ENCODE measurements at places on chromosomes 2 and 18.

GRCh38 chr18:8253944-8254343 lies 355.3 kb upstream of the RAB12 start:
- no peak for DNase-seq

DNA sequence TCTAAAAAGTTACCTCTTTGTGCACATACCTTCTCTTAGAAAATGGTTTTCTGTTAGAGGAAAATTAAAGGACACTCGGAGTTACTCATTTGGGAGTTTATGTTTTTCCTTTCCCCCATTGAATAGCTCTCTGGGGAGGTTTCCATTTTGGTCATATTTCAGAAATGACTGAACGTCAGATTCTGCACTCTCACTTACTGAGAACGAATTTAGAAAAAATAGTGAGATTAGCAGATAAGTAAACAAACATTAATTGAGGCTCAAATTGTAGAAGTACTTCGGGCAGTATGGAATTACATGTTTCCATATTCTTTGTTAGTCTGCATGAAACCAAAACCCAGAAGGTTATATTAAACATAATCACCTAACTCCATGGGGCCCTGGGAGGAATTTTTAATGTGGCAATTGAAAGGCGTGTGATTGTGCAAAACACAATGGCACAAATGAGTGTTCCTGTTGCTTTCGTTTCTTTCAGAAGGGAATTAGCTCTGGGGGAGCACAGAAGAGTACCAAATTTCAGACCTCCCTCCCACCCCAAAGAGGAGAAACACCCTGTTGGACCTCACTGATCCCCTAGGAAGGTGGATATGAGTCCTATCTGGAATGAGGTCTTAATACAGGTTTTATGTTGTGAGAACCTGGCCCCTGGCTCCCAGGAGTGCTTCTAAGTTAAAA lies 212.3 kb downstream of the BCL2 start:
- DNase-seq: no peak

DNA sequence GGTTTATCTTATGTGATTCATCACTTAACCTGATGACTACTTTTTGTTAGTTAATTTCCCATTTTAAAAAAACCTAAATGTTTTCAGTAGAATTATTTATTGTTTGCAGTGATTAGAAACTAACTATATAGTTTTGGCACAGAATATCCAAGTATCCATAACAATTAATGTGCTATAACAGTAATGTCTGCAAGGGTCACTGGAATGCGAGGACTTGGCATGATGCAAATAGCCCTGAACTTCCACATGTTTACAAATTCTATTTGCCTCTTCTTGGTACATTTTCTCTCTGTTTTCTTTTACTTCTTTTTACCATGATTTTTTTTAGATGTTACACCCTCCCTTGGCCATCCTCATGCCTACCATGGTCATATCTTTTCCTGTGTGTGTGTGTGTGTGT lies 49.3 kb upstream of the GALNT3 start:
- DNase-seq: peak; percentile 97

GRCh38 chr2:217746808-217747207 lies 256.0 kb downstream of the TNS1 start:
- no peak for DNase-seq

DNA sequence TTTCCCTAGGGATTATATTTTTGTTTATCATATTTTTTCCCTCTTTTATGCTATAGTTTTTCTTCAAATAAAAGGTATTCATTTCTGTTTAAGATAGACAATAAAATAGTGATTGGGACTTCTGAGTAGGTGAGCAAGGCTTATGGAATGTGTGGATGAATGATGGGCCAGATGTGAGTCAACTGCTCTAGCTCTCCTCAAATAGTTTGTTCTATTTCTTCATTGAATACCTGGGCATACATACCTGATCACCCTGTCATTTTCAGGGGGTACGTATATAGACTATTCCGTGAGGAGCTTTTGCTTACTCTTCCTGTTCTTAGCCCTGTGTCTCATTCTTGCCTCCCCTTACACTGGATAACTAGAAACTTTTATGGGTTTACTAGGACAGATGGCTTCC lies 41.9 kb downstream of the BABAM2 start:
- no peak for DNase-seq

DNA sequence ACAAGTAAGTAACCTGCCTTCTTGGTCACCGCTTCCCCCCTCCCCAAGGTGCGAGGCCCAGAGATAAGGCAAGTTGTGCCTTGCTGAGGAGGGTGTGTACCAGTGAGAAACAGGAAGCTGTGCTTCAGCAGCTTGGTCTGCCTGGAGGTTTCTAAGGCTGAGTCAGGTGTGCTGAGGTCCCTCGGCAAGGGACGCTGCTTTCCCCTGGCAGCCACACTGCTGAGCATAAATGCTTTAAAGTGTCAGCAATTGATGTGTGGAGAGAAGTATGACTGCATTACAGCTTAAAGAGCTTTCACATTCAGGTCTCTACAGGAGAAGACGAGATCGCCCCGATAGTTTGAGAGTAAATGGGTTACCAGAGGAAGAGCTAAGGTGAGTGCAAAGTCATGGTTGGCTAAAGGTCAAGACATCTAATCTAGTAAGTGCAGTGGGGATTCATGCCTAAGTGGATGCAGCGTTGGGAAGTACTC lies 86.9 kb downstream of the LIMS1 start:
- DNase-seq: peak; percentile 56

DNA sequence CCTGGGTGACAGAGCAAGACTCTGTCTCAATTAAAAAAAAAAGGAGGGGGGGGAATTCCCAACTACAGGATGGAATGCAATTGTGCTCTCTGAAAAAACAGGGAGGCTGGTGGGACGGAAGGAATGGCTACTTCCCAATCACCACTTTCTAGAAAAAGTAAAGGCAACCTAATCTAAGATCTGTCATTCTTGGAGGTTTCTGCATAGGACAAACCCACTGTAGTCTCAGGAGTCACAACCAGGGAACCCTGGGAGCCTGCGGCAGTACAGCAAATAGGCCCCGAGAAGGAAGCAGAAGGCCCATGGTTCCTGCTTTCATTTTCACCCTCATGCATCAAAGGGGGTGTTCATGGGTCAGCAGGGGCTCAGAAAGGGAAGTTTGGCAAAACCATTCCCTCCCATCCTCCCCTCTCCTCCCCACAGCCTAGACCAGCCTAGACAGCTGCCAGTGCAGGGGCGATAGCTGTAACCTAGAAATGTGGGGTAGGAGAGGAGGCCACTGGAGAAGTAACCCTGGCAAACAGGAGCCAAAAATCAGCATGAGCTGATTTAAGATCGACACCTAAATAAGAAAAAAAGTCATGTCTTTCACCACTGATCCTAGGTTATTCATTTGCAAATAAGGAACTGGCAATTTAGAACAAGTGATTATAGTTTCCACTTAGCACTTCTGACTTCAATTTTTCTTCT lies 48.0 kb downstream of the TRABD2A start:
- DNase-seq: peak; percentile 82

DNA sequence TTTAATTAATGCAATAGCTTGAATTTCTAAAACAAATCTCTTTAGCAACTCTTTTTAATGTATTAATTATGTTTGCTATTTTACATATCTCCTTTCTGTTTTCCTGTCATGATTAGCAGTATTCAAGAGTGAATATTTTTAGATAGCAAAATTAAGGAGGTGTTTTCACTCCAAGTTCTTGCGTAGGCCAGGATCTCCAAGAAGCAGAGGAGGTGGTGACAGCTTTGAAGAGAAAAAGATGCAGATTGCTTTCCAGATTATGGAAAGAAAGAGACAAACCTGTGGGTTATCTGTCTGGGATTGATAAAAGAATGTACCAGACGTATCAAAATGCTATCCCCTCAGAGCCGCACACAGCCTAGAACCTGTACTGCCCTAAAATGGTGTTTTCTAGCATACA lies 163.5 kb upstream of the FAM98A start:
- DNase-seq: no peak

DNA sequence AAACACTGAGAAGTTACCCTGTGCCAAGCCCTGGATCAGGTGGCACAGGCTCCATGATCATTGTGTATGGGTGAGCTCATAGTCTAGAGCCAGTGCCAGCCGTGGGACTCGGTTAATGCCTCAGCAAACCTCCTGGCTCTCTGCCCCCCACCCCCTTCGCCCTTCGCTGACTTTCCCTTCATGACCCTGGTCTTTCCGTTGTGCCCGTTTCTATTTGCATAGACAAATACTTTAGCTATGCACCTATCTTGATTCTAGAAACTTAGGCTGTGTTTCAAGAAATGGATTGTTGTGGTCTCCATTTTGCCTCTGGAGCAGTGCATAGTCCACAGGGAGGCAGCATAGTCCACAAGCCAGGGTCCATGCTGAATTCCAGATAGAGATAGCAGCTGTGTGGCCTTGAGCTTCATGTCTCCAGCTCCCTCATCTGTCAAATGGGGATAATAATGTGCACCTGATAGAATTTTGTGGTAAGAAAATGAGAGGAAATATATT lies 44.8 kb upstream of the KDM3A start:
- DNase-seq: peak; percentile 72

DNA sequence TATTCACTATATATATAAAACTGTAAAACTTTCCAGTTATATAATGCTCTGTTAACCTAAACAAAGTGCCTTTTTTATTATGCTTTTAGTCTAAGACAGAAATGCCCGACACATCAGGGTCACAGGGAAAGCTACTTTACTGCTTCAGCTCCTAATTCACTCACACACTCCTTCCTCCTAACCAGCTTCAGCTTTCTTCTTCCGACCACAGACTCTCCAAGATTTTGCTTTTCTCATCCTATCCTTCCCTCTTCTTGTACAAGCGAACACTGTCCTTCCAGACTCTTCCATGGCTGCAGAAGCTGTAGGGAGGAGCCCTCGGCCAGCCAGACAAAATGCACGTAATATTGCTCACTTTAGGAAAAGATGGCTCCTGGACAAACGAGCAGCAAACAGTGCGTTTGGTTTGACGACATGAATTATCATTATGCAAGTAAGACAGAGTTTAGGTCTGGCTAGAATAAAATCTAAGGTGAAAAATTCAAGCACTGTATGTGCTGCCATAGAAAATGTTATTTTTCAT lies 47.5 kb upstream of the HNRNPA3 start:
- DNase-seq: peak; percentile 59

GRCh38 chr18:2612996-2613395 lies 41.6 kb downstream of the NDC80 start:
- DNase-seq: no peak

- DNase-seq: no peak
Measured at GRCh38 chr18:28735731-28736130, 558.8 kb upstream of the CDH2 start.

DNA sequence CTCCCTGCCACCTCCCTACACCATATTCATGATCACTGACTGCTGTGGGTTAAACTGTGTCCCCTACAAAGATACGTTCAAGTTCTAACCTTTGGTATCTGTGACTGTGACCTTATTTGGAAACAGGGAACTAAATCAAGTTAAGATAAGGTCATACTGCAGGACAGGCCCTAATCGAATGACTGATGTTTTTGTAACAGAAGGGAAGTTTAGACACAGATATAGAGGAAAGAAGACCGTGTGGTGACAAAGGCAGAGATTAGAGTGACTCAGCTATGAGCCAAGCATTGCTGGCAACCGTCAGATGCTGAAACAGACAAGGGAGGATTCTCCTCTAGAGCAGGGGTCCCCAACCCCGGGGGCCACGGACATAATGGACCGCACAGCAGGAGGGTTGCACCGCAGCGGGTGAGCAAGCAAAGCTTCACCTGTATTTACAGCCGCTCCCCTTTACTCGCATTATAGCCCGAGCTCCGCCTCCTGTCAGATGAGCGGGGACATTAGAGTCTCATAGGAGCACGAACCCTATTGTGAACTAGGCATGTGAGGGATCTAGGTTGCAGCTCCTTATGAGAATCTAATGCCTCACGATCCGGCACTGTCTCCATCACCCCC lies 28.9 kb upstream of the RNF152 start:
- DNase-seq: no peak

GRCh38 chr18:13501891-13502290 lies 224.5 kb downstream of the FAM210A start:
- no peak for DNase-seq

- no peak for DNase-seq
Measured at GRCh38 chr2:4139731-4140130, 436.4 kb downstream of the DCDC2C start.

DNA sequence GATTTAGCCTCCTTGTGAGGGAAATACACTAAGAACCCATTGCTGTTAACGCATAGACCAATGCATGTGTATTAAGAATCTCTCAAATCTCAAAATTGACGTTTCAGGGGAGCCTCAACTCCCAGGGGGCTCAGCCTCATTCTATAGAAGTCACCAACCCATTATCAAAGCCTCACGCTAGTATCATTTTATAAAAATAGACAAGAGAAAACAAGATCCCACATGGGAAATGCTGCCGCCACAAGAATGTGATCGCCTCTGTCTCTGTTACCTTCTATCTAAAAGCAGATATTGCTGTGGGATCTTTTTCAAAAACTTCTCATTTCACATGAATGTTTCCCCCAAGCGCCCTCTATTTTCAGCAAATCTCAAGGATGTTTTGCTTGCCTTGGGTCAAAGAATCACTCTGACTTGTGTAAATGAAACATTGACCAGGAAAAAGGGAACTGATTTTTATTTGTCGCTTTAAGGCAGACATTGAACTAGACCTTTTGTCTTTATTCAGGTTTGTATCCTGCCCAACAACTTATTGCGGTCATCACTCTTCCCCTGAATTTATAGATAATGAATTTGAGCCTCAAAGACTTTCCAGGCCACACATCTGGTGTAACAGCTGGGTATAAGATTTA lies 679.0 kb upstream of the ID2 start:
- no peak for DNase-seq

DNA sequence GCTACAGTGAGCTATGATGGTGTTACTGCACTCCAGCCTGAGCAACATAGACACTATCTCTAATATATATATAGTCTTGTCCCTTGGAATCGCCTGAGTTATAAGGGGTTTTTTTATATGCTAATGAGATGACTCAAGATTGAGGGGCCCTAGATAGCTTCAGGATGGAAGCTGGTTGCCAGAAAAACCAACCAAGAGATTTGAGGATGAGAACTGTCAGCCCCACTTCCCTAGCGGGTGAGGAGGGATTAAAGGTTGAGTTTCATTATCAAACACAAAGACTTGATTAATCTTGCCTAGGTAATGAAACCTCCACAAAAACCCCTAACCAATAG lies 12.6 kb upstream of the GALM start:
- DNase-seq: no peak

DNA sequence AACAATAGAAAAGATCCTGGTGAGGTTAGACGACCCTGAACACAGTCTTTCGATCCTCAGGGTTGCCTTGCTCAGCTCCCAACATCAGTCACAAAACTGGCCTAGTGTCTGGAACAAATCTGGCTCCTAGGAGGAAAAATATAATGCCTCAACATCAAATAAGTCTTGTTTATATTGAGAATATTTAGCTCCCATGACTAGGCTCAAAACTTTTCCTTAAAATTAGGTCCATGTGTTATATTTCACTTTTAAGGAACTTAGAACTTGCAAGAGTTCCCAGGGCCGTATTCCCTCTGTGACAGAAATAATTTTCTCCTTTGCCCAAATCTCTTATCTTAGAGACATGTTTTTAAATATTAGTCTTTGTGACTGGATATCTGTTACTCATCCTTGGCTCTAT lies 819.7 kb upstream of the ZEB2 start:
- no peak for DNase-seq

GRCh38 chr2:65491381-65491905 lies 59.0 kb upstream of the SPRED2 start:
- no peak for DNase-seq

Measured in Kasumi-1 (cell line).